Suprapubic skin (tissue), 4 donors: ENCODE measurements at places on chromosomes 11 and 22.

- peaks cover 4% of the 10 kb centered on the region for H3K27me3 ChIP-seq
- H3K4me1 ChIP-seq = no peaks in the 10 kb centered on the region
- no peak overlapping the region for H3K27ac ChIP-seq
These were observed 22.4 kb downstream of the PIWIL3 start for GRCh38 chr22:24752088-24752623.

GRCh38 chr22:43955883-43956782 lies 891 bp downstream of the SAMM50 start:
- H3K27me3 ChIP-seq = peaks cover 4% of the 10 kb centered on the region
- H3K4me3 ChIP-seq = peak overlapping the region; percentile 80
- H3K36me3 ChIP-seq = no peaks in the 10 kb centered on the region
- H3K27ac ChIP-seq = peak overlapping the region; percentile 80

- H3K36me3 ChIP-seq = peaks cover 87% of the 10 kb centered on the region
- no peaks in the 10 kb centered on the region for H3K27me3 ChIP-seq
- no peak overlapping the region for H3K27ac ChIP-seq
- no peak overlapping the region for H3K4me3 ChIP-seq
- peak; percentile 11 for DNase-seq
- H3K4me1 ChIP-seq = no peaks in the 10 kb centered on the region
These were observed 13.4 kb downstream of the SAMM50 start for GRCh38 chr22:43968614-43969013.

GRCh38 chr11:31375879-31376278 lies 6.2 kb downstream of the DNAJC24 start:
- H3K36me3 ChIP-seq = no peaks in the 10 kb centered on the region
- H3K4me1 ChIP-seq = peaks cover under 1% of the 10 kb centered on the region
- H3K4me3 ChIP-seq = no peak overlapping the region
- no peak overlapping the region for H3K27ac ChIP-seq
- DNase-seq = no peak

GRCh38 chr11:74330075-74330858 lies 18.8 kb upstream of the P4HA3 start:
- H3K36me3 ChIP-seq = no peaks in the 10 kb centered on the region
- peaks cover 18% of the 10 kb centered on the region for H3K4me1 ChIP-seq
- no peak overlapping the region for H3K27ac ChIP-seq

GRCh38 chr11:19715373-19715772 lies 2.7 kb downstream of the NAV2 start:
- no peaks in the 10 kb centered on the region for H3K36me3 ChIP-seq
- peak overlapping the region; percentile 83 for H3K27ac ChIP-seq
- peaks cover 32% of the 10 kb centered on the region for H3K4me1 ChIP-seq

DNA sequence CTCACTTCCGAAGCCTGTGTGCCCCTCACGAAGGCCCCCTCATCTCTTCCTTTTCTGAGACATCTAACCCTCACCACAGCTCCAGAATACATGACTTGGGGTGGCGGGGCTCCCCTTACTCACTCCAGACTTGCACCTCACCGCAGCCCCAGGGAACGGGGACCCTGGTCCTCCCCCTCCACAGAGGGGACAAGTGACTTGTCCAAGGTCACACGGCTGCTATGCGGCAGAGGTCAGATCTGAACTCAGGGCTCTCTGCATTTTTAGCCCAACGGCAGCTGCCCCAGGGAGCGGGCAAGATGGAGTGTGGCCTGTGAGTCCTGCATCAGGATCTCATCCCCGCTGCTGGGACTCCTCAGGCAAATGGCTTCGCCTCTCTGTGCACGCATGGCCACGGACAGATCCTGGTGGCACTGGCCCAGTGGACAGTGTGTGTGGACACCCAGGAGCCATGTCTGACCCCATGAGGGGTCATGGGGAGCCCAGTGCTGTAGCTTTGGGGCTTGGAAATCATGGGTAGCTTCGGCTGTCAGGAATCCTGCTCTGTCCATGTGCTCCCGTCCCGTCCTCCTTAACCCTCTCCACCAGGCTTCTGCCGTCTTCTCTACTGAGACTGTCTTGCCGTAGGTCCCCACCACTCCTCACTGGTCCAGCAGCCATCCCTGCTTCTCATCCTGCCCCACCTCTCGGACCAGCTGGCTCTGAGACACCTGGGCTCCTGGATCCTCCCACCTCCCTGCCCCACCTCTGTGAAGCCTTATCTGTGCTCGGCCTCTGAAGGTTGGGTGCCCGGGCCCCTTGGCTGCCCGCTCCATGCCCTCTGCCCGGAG lies 48.0 kb upstream of the CARS1 start:
- no peak overlapping the region for H3K4me3 ChIP-seq
- no peaks in the 10 kb centered on the region for H3K27me3 ChIP-seq
- H3K4me1 ChIP-seq = no peaks in the 10 kb centered on the region

- no peaks in the 10 kb centered on the region for H3K36me3 ChIP-seq
- H3K27me3 ChIP-seq = peaks cover 45% of the 10 kb centered on the region
- no peak overlapping the region for H3K27ac ChIP-seq
- H3K4me3 ChIP-seq = no peak overlapping the region
- DNase-seq = no peak
These were observed 73.9 kb downstream of the SCUBE1 start for GRCh38 chr22:43269246-43269645.

GRCh38 chr11:65616575-65617001 lies 1.0 kb downstream of the PCNX3 start:
- peak overlapping the region; percentile 83 for H3K4me3 ChIP-seq
- H3K27ac ChIP-seq = no peak overlapping the region
- no peaks in the 10 kb centered on the region for H3K27me3 ChIP-seq
- H3K36me3 ChIP-seq = peaks cover 49% of the 10 kb centered on the region
- DNase-seq = no peak

- no peaks in the 10 kb centered on the region for H3K36me3 ChIP-seq
- no peaks in the 10 kb centered on the region for H3K4me1 ChIP-seq
- no peak overlapping the region for H3K27ac ChIP-seq
- no peak overlapping the region for H3K4me3 ChIP-seq
These were observed 32.0 kb upstream of the NARS2 start for GRCh38 chr11:78606667-78607066.

DNA sequence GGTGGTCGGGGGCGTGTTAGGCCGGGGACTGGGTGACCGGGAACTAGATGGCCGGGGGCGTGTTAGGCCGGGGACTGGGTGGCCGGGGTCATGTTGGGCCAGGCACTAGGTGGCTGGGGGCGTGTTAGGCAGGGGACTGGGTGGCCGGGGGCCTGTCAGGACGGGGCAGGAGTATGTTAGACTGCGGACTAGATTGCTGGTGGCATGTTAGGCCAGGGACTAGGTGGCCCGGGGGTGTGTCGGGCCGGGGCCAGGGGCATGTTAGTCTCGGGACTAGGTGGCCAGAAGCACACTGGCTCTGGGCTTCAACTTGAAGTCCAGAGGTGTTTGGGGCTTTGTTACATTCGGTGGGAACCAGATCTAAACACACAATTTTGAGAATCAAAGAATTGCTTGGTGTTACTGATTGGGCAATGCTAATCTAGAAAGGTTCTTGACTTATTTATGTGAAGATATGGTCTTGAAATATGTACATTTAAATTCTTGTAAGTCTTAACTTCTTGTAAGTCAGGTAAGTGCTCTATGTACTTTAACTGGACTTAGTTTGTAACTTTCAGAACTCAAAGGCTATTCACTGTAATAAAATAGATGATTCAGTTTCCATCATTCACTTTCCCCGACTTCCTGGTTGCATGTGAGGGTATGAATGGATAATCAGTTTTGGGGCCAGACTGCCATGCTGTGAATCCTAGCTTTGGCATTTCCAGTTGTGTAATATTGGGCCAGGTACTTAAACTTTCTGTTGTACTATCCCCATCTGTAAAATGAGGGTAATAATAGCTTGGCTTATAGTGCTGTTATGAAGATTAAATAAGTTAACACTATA lies 1.1 kb downstream of the EXT2 start:
- peaks cover 23% of the 10 kb centered on the region for H3K4me1 ChIP-seq
- H3K4me3 ChIP-seq = peak overlapping the region; percentile 98
- H3K27ac ChIP-seq = no peak overlapping the region
- no peaks in the 10 kb centered on the region for H3K36me3 ChIP-seq

DNA sequence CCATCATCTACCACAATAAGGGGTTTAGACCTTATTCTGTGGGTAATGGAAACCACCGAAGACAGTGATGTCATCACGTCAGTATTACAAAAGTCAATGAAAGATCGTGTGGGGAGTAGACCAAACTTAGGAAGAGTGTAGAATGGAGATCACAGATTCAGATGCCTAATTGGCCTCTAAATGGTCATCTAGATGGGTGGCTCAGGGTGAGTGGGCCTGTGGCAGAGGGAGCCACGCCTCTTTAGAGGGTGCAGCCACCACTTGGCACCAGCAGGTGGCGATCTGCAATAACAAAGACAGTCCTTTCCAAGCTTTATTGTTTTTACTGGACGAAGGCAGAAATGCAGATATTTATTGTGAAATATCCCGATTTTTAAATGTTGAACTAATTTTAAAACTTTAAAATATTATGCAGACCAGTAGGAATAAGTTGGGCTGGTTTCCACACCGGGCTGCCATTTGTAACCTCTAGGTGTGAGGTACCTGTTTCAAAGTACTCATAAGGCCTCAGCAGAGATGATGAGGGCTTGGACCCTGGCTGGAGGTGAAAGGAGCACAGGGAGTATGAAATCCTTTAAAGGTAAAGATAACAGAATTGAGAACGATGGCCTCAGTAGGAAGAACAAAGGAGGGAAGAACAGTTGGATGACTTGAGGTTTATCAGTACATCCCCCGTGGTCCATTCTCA lies 222.0 kb downstream of the DBX1 start:
- no peak for DNase-seq
- H3K27ac ChIP-seq = no peak overlapping the region
- no peak overlapping the region for H3K4me3 ChIP-seq
- peaks cover 3% of the 10 kb centered on the region for H3K4me1 ChIP-seq

GRCh38 chr22:26395926-26396325 lies 33.1 kb upstream of the ASPHD2 start:
- no peak overlapping the region for H3K27ac ChIP-seq
- DNase-seq = no peak
- no peaks in the 10 kb centered on the region for H3K4me1 ChIP-seq
- H3K4me3 ChIP-seq = no peak overlapping the region
- H3K27me3 ChIP-seq = peaks cover 8% of the 10 kb centered on the region
- no peaks in the 10 kb centered on the region for H3K36me3 ChIP-seq

GRCh38 chr11:84414920-84415319 lies 1128.8 kb upstream of the CCDC90B start:
- H3K27ac ChIP-seq = no peak overlapping the region
- no peaks in the 10 kb centered on the region for H3K4me1 ChIP-seq
- no peaks in the 10 kb centered on the region for H3K36me3 ChIP-seq
- H3K4me3 ChIP-seq = no peak overlapping the region

DNA sequence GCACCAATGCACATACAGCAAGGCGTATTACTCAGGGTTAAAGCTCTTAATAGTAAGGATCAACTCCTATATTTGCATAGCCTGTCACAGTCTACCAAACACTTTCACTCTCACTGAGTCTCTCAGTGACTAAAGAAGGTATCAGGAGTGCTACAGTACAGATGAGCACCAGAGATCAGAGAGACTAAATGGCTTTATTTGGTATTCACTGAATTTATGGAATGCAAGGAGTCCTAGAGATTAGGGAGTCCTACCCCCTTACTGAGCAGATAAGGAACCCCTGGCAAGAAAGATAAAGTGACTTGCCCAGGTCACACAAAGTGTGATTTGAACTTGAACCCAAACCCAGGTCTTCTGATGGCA lies 396.4 kb upstream of the CCDC90B start:
- H3K27me3 ChIP-seq = no peaks in the 10 kb centered on the region
- H3K4me3 ChIP-seq = no peak overlapping the region
- no peak for DNase-seq
- no peaks in the 10 kb centered on the region for H3K36me3 ChIP-seq
- no peak overlapping the region for H3K27ac ChIP-seq

GRCh38 chr11:117613521-117613920 lies 183.5 kb downstream of the DSCAML1 start:
- no peaks in the 10 kb centered on the region for H3K4me1 ChIP-seq
- no peaks in the 10 kb centered on the region for H3K36me3 ChIP-seq
- H3K4me3 ChIP-seq = no peak overlapping the region
- no peak overlapping the region for H3K27ac ChIP-seq

DNA sequence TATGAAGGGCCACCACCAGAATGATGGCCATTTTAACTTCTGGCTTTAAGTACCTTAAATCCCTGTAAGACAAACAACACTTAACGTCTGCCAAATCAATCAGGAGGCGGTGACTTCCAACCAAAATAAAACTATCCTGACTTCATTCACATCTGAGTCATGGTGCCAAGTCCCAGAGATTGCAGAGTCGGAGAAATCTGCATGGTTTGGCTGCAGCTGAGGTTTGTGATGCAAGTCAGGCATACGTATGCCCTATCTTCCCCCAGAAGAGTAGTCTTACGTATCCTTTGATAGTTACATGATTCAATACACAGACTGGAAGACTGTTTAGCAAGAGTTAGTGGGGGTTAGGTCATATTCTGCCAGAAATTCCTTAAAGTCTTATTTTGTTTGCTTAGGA lies 1.7 kb upstream of the GAB2 start:
- H3K4me1 ChIP-seq = peaks cover 47% of the 10 kb centered on the region
- no peaks in the 10 kb centered on the region for H3K27me3 ChIP-seq
- no peaks in the 10 kb centered on the region for H3K36me3 ChIP-seq

- no peaks in the 10 kb centered on the region for H3K27me3 ChIP-seq
- H3K36me3 ChIP-seq = no peaks in the 10 kb centered on the region
- no peak overlapping the region for H3K4me3 ChIP-seq
- no peaks in the 10 kb centered on the region for H3K4me1 ChIP-seq
- DNase-seq = no peak
These were observed 420.4 kb upstream of the CCDC90B start for GRCh38 chr11:83706566-83706965.

- H3K27ac ChIP-seq = no peak overlapping the region
- H3K36me3 ChIP-seq = no peaks in the 10 kb centered on the region
- peaks cover 23% of the 10 kb centered on the region for H3K4me1 ChIP-seq
- no peak overlapping the region for H3K4me3 ChIP-seq
- no peaks in the 10 kb centered on the region for H3K27me3 ChIP-seq
These were observed 11.3 kb upstream of the OMP start for GRCh38 chr11:77091146-77091940.

DNA sequence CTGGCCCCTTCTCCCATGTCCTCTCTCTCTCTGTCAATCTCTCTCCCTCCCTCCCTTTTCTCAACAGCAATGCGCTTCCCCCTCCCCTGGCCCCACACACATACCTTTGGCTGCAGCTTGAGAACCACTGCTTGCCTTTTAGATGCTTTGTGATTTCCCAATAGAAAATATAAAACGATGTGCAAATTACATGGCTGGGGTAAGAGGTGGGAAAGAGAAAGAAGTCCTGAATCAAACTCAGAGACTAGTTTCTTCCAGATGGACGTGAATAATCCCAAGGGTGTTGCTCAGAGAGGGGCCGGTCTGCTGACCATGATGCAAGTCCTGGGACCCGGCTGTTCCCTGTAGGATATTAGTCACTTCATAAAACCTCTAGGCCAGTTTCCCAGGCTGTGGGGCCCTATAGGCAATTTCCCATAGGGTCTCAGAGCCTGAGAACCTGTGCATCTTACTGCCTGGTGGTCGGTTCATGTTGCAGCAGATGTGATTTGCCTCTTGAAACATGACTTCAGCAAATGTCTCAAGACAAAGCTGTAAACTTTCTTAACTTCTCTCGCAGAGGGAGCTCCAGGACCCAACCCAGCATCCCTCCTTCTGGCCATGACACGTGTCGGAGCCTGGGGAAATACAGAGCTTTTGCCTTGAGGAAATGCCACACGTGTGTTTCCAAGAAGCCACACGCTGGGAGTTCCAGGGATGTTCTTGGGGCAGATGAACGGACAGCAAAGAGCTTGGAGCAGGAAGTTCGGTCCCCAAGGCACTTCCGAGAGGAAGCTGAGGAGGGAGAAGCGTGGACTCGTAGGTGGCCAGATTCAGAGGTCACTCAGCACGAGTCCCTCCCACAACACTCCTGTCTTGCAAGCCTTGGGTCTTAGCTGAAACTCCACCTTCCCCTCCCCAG lies 34.5 kb upstream of the ETS1 start:
- peaks cover 11% of the 10 kb centered on the region for H3K4me1 ChIP-seq
- no peaks in the 10 kb centered on the region for H3K36me3 ChIP-seq
- H3K4me3 ChIP-seq = no peak overlapping the region
